ENCODE measurements at places on chromosomes 4 and X.
A peak's percentile ranks its signal among the peaks of the same experiment; 100 is the strongest.

DNA sequence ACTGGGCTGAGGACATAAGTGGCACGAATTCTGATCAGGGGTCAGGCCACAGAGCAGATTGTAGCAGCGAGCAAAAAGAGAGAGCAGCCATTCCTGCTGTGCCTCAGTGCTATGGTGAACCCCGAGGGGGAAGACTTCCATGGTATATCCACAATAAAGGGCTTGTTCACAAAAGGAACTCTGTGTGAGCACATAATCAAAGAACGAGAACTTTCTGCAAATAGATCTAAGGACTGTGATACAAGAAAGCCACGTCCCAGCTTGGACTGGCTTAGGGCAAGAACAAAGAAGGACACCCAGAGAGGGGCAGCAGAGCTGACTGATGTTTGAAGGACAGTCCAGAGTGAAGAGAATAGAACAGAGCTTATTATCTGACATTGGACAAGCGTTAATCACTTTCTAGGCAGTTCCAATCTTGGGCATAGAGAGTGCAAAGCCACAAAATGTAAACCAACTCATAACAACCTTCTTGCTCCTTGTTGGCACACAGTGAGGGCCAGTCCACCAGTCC is 24.0 kb downstream of the PPEF2 start:
- DNase-seq, result peak; percentile 24

GRCh38 chr4:79141530-79141929 is 184.3 kb downstream of the NAA11 start:
- peak; percentile 47 for DNase-seq

DNA sequence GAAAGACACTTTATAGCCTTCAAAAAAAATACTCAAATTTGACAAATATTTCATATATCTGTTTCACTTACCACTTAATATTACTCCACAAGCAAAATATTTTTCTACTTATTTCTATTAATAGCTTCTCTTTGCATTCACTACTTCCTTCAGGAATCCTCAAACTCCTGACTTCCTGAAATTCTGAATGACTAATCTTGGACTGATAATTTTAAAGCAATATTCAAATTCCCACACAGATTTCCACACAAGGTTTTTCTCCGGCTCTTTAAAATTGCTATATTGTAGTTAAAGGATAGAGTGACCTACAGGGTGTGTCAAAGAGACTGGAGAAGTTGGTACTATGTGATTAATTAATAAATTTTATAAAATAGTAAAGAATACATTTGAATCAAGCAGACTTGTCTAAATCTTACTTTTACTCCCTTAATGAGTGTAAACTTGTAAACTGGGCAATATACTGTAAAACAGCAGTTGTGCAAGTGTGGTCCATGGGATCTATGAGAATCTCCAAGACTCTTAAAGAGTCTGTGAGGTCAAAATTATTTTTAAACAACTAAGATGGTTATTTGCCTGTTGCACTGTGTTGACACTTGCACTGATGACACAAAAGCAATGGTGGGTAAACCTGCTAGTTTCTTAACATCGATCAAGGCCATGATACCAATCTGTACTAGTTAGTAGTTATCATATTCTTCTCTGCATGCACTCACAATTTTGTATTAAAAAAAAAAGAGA is 44.5 kb downstream of the ANKRD17 start:
- DNase-seq, result no peak

GRCh38 chr4:78691334-78691754 is 84.8 kb upstream of the BMP2K start:
- no peak for DNase-seq

GRCh38 chr4:102758241-102759160 is 2.3 kb downstream of the MANBA start:
- DNase-seq, result no peak

All from neural progenitor cell (in vitro differentiated cells).